Esophagus muscularis mucosa (tissue), 4 donors: ENCODE measurements at places on chromosomes 11 and 22. TPM values are rescaled to one million over a fixed set of nuclear protein-coding genes. Genes with fewer than 3 reads are reported as not detected.

The LSP1 gene
- total RNA-seq: 34.5 TPM

The VPREB3 gene
- total RNA-seq: not detected

The KCNJ1 gene
- total RNA-seq: not detected

The CABP4 gene
- total RNA-seq: 0.52 TPM

The FADS3 gene
- 42.4 TPM for total RNA-seq

The CLTCL1 gene
- 4.8 TPM for total RNA-seq

The RIBC2 gene
- total RNA-seq: not detected

DNA sequence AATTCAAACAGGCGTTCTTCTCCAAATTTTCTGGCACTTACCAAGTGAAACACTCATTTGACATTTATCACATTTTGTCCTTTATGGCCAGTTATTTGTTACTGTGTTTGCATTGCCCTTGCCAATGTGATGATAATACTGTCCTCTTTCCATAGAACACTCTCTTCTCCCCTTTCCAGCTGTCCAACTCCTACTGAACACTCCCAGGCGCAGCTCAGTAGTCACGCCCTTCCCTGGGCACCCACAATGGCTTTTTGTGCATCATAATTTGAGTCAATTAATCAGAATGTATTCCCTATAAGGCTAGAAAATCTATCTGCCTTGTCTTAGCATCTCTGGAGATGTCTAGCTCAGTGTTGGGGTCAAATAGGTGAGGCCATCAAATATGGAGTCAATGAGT is 21.2 kb upstream of the B3GAT1 start:
- no peaks in the 10 kb centered on the region for H3K4me1 ChIP-seq
- no peak overlapping the region for H3K4me3 ChIP-seq
- no peak overlapping the region for H3K27ac ChIP-seq
- no peaks in the 10 kb centered on the region for H3K36me3 ChIP-seq
- DNase-seq: no peak

DNA sequence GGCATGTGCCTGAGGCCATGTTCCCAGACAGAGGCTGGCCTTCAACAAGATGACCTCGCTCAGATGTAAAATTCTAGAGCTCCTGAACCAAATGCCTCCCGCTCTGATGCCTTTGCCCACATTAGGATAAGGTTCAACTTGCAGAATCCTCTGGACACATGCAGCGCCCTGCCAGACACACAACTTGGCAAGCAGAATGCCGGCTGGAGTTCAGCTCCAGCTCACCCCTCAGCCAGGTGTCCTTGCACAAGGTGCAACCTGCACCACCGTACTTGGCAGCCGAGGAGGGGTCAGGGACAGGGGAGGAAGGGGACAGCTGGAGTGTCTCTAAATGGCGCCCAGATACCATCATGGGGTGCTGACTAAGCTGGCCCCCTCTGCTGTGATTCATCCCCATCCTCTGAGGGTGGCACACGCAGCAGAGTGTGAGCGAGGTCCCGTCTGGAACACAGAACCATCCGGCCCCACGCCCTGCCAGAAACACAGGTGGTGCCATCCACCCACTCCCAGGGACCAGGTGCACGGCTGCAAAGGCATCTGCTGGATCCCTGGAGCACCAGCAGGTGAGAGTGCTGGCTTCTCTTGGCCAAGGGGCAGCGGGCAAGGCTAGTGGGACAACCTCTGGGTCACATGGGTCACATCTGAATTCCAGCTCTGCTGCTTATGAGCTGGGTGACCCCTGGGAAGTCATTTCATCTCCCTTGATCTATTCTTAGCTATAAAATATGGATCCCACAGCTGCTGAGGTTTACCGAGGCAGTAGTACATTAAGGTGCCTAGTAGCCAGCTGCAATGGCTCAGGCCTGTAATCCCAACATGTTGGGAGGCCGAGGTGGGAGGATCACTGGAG is 12.8 kb downstream of the ZMAT5 start:
- H3K4me3 ChIP-seq: no peak overlapping the region
- DNase-seq: no peak
- H3K4me1 ChIP-seq: no peaks in the 10 kb centered on the region
- H3K36me3 ChIP-seq: peaks cover 35% of the 10 kb centered on the region
- H3K27me3 ChIP-seq: no peaks in the 10 kb centered on the region
- H3K27ac ChIP-seq: no peak overlapping the region

DNA sequence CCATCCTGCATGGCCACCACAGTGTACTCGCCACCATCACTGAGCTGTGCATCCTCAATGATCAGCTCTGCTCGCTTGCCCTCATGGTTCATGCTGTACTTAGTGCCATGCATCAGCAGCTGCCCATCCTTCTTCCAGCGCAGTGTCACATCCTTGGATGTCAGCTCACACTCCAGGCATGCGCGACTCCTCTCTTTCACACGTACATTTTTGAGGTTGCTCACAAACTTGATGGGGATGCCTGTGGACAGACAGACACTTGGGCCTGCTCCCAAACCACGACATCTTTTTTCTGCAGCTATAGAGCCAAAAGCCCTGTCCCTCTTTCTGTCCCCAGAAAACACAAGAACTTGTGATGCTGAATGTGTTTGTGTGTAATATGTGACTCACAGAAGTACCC is 10.5 kb downstream of the IGSF22 start:
- DNase-seq: no peak
- no peaks in the 10 kb centered on the region for H3K27me3 ChIP-seq
- H3K4me1 ChIP-seq: peaks cover under 1% of the 10 kb centered on the region

GRCh38 chr22:23842599-23842998 is 3.8 kb upstream of the DERL3 start:
- H3K36me3 ChIP-seq: no peaks in the 10 kb centered on the region
- no peaks in the 10 kb centered on the region for H3K27me3 ChIP-seq
- no peak for DNase-seq
- no peak overlapping the region for H3K27ac ChIP-seq

- H3K4me3 ChIP-seq: no peak overlapping the region
- no peak for DNase-seq
- peaks cover 32% of the 10 kb centered on the region for H3K4me1 ChIP-seq
- H3K27me3 ChIP-seq: peaks cover 7% of the 10 kb centered on the region
Measured at GRCh38 chr22:49925525-49926128, 7.2 kb downstream of the CRELD2 start.

- H3K27ac ChIP-seq: no peak overlapping the region
- H3K27me3 ChIP-seq: no peaks in the 10 kb centered on the region
- peaks cover 3% of the 10 kb centered on the region for H3K4me1 ChIP-seq
Measured at GRCh38 chr11:11865449-11865848, 23.7 kb downstream of the USP47 start.

- no peaks in the 10 kb centered on the region for H3K36me3 ChIP-seq
- peaks cover 43% of the 10 kb centered on the region for H3K4me1 ChIP-seq
- peak overlapping the region; percentile 48 for H3K4me3 ChIP-seq
- DNase-seq: no peak
Measured at GRCh38 chr11:66882561-66883015, 25.7 kb downstream of the LRFN4 start.

DNA sequence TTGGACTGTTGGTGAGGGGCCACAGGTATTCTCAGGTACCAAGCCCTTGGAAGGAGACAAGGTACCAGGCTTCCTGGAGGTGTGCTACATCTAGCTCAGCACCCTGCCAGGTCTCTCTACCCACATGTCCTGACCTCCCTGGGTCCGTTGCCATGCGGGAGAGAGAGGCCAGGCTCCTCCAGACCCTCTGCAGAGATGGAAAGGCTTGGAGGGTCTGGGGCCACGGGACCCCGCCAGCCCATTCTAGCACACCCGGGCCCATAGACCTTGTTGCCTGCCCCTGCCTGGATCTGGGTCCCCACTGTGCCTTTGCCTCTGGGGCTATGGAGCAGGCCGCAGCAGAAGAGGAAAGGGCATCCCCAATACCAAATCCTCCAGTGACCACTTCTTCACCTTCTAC is 2.2 kb upstream of the APOC3 start:
- DNase-seq: no peak
- H3K4me1 ChIP-seq: no peaks in the 10 kb centered on the region
- H3K36me3 ChIP-seq: no peaks in the 10 kb centered on the region
- H3K4me3 ChIP-seq: no peak overlapping the region

GRCh38 chr11:83641511-83641910 is 355.3 kb upstream of the CCDC90B start:
- H3K36me3 ChIP-seq: no peaks in the 10 kb centered on the region
- H3K4me3 ChIP-seq: no peak overlapping the region
- no peak for DNase-seq
- no peaks in the 10 kb centered on the region for H3K27me3 ChIP-seq
- no peak overlapping the region for H3K27ac ChIP-seq

DNA sequence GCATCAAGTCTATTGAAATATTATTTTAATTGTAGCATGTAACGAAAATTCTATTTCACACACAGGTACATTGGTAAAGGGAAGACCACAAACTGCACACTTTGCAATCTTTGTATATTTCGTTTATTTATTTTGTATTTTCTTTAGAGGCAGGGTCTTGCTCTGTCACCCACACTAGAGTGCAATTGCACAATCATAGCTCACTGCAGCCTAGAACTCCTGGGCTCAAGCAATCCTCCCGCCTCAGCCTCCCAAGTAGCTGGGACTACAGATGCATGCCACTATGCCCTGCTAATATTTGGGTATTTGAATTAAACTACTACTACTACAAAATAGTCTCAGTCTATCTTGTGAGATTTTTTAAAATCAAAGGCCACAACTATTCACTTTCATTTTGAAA is 42.7 kb downstream of the GAB2 start:
- no peaks in the 10 kb centered on the region for H3K27me3 ChIP-seq
- DNase-seq: no peak

- H3K27ac ChIP-seq: no peak overlapping the region
- H3K36me3 ChIP-seq: no peaks in the 10 kb centered on the region
Measured at GRCh38 chr11:12001186-12001585, 7.2 kb downstream of the DKK3 start.

GRCh38 chr22:43435851-43436811 is 24.3 kb downstream of the MPPED1 start:
- no peak overlapping the region for H3K27ac ChIP-seq
- DNase-seq: no peak
- H3K27me3 ChIP-seq: peaks cover 84% of the 10 kb centered on the region
- no peaks in the 10 kb centered on the region for H3K36me3 ChIP-seq

DNA sequence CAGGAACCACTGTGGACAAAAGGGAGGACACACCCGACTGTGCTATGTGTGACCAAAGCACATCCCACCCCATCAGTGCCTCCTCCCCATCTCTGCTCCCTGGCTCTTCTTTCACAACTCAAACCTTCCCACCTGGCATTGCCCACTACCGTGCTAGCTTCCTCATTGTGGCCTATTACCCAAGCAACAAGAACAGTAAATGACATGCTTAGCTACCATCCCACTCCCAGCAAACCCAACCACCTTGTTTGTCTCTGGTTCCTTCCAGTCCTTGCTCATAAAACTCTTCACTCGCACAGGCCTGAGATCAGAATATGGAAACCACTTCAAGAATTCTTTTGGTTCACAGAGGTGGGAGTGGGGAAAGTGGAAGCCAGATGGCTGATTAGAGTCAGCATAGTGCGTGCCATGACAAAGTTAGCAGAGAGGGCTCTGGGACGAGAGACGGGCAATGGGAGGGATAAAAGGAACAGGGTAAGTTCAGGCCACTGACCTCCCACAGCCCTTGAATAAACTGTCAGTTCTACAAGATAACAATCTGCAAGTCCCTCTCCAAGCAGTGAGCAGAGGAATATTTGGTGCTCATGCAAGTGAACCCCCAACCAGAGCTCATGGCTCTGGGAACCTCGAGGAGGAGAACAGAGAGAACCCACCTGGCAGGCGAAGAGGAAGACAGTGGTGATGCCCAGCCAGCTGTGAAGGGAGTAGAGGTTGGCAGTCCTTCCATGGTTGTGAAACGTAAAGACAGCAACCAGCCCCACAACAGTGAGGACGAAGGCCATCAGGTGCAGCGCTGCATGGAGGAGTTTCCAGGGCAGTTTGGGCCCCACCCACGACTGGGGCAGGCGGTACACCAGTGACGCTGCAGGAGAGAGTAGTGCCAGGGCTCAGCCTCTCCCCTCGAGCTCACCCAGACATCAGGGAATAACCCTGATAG is 8.3 kb downstream of the CYB561A3 start:
- H3K4me1 ChIP-seq: no peaks in the 10 kb centered on the region
- peaks cover 82% of the 10 kb centered on the region for H3K36me3 ChIP-seq
- no peaks in the 10 kb centered on the region for H3K27me3 ChIP-seq
- DNase-seq: no peak
